GM12878 (cell line): ENCODE measurements at places on chromosomes 2 and 18. TPM values are rescaled to one million over a fixed set of nuclear protein-coding genes. Genes with fewer than 3 reads are reported as not detected.
A peak's percentile ranks its signal among the peaks of the same experiment; 100 is the strongest.

GRCh38 chr2:17518212-17519154 lies at the start of gene RAD51AP2:
TSS of gene RAD51AP2 (minus strand) at chr2:17518440. CDS start at chr2:17518415, 25 bp downstream.
- DNase-seq: peak; percentile 40

GRCh38 chr2:43073401-43073825 lies 153.0 kb downstream of the ZFP36L2 start:
- no peak for DNase-seq

GRCh38 chr2:72008608-72009007 lies 139.1 kb downstream of the CYP26B1 start:
- DNase-seq: no peak

DNA sequence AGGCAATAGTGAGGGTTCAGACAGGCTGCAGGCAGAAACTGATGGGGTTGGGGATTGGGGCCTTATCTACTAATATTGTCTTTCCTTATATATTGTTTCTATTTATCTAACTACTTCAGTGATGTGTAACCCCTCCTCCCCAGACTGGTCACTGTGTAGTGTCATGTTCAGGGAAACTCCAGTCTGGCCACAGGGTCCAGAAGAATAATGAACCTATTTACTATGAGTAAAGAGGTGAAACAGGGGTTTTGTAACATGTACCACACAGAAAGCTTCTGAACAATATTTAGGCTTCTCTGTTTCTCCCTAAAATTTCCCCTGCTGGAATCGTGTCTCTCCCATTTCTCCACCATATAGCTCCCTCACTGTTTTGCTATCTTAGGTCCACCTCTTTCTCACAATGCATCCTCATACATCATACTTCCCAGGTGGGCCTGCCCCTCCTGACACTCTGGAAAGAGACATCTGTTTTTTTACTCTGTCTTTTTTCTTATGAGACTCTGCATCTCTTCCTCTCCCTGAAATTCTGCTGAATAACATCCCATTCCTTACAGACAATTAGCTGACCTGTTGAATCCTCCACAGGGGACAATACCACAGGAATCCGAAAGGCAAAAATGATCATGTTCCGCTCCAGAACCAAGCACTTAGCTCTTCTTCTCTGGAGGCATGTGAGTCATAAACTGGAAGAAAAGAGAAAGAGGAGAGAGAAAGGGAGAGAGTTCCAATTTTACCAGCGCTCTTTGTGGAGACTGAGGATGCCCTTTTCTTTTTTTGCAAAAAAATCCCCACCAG lies 154.8 kb downstream of the ZEB2 start:
- DNase-seq: peak; percentile 40

- DNase-seq: no peak
Measured at GRCh38 chr2:210663631-210664089, 107.3 kb downstream of the CPS1 start.

- peak; percentile 15 for DNase-seq
Measured at GRCh38 chr2:10447300-10447894, 730 bp downstream of the ODC1 start.

GRCh38 chr2:109636317-109636716 lies 22.2 kb downstream of the SOWAHC start:
- no peak for DNase-seq

DNA sequence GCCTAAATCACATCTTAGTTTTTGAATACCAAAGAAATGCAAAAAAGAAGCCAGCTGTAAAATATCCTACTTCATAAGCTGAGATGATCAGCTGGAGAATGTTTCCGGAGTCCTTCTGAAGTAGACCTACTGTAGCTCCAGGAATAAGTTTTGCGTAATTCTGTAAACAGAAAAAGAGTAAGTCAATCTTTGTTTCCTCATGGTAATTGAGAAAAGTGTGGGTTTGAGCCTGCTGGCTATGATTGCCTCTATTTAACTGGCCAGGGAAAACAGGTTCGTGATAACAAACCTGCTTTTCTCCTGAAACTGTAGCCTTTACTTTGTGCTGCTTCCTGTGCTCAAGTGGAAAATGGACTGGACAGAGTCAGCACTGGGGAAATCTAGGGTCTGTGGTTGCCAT lies 58.2 kb downstream of the ITGB6 start:
- no peak for DNase-seq

DNA sequence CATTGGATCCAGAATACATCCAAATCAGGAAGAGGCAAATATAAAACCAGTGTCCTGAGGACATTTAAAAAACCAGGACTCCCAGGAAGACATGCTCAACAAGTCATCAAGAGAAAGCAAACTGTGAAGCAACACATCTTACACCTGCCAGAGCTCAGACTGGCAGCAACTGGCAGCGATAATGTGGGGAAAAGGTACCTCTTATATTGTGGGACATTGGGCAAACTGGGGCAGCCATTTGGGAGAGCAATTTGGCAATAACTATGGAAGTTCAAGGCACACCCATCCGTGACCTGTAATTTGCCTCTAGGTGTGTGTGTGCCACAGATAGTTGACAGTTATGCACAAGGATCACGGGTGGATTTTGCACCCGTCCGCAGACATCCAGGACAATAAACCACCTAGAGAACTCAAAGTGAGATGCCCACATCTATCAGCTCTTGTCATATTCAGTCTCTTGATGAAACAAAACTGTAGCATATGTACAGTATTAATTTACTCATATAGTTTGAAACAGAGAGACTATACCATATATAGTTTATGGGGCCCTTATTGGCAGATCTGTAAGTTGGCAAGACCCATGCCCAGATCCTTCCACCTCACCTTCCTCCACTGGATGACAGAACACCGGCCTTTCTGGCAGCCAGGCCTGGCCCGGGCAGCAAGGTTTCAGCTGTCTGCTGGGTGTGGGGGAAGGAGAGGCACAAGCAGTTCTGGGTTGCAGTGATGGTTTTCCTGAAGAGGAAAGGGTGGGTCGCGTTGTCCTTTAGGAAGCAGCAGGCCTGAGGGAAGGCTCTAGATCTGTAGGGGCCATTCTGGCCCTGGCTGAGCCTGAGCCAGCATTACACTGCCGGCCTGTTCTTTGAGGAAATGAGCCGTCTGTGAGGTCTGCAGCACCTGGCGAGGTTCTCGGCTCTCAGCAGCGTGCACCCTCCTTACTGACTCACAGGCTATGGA lies 18.8 kb downstream of the HJURP start:
- no peak for DNase-seq

DNA sequence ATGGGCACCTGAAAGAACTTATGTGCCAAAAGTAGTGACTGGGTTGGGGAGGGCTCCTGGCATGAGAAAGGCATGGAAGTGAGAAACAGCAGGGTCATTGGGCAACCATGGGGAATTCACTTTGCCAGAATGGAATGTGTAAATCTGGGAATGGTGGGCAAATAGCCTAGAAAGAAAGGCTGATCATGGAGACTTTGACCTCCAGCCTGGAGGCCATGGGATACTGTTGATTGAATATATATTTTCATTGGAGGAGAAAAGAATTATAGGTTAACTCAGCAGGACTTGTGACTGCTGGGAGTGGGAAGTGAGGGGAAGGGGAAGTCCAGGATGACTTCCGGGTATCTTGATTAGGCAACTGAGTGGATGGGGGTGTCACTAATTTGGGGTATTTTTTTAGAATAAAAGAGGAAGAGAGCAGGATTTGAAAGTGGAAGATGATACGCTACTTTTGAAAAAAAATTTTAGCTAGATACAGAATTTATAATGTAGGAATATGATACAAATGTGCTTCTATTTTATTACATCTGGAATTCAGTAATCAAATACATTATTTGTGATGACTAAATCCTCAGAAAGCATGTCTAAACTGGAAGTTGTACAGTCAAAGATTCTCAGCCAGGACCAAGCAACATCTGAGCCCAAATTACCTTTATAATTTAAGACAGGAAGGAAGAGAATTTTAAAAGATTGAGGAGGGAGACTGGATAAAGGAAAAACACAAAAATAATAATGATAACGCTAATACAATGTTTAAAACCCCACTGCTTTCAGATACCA lies 116.2 kb downstream of the GATA6 start:
- DNase-seq: no peak

GRCh38 chr18:44818668-44819403 lies 138.1 kb downstream of the SETBP1 start:
- no peak for DNase-seq

DNA sequence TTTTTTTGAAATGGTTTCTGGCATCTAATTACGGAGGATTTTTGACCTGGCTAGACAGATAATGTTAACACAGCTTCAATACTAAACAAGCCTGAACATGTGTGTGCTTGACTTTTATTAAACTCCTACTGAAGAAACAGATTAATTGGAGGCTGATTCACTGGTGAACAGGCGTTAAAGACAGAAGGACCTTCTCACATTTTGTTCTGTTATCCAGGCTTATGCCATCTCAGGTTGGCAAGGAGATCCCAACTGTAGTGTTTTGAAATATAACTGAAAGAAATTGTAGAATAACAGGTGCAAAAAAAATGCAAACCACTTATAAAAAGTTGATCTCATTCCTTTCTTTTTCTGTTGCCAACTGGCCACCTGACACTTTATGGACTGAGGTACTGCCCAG lies 269.6 kb downstream of the ARHGAP15 start:
- DNase-seq: no peak

- no peak for DNase-seq
Measured at GRCh38 chr18:13530879-13531387, 195.4 kb downstream of the FAM210A start.

DNA sequence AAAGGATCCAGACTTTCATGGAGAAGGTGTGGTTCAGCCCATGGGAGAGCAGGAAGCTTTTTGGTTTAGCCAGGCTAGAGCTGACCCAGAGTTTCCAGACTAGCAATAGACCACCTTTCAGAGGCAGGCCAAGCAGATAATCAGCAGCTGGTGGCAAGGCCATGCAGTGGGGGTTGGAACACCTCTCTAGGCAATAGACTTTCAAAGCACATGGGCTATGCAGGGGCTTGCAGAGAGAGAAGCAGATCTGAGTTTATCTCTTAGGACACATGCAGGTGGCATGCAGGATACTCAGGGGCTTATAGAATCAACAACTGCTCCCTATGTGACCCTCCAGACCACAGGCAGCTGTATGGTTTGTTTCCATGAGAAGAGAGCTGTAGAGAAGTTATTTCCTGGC lies 9.4 kb downstream of the XIRP2 start:
- no peak for DNase-seq

GRCh38 chr2:137178951-137179377 lies 413.6 kb downstream of the THSD7B start:
- DNase-seq: peak; percentile 9

GRCh38 chr2:3462493-3463104 lies 56.7 kb downstream of the ADI1 start:
- DNase-seq: no peak

- no peak for DNase-seq
Measured at GRCh38 chr2:101821059-101821805, 123.7 kb downstream of the MAP4K4 start.

- no peak for DNase-seq
Measured at GRCh38 chr18:28584731-28585130, 407.8 kb upstream of the CDH2 start.

DNA sequence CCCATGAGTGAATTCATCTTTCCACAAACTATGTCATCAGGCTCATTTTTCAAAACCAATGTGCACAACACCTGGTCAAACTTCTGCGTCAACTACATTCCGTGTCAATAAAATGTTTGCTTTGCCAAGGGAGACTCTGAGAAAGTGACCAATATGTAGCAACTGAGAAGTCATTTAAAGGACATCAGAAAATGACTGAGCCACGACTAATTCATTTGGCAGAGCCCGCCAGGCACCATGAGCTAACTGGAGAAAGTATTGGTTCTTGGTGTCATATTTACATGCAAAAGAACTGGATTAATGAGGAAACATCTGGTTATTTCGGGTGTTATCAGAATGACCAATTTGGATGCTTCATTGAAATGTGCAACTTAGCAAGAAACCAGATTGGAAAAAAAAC lies 7.2 kb downstream of the RND3 start:
- DNase-seq: no peak

GRCh38 chr2:26049641-26050040 lies 15.8 kb downstream of the RAB10 start:
- no peak for DNase-seq

DNA sequence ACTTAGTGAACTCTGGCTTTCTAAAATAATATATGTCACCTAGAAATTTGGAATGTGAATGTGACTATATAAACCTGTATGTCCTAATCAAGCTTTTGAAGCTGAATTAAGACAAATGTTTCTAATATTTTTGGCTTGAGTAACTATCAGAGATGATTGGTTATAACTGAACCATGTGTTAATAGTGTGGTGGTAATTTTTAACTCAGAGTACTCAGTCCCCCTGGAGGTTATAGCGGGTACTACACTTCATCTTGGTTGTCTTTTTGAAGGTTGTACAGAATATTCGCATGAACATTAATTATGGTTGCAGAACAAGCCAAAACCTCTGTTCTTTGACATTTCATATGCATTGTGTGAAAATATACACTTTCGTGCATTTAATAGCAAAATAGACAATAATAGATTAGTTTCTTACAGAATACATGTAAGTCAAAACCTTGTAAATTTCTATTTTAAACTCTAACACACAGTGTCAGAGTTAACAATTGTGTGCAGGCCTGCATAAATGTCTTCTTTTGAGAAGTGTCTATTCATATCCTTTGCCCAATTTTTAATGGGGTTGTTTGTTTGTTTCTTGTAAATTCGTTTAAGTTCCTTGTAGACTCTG lies 86.0 kb downstream of the OSBPL6 start:
- DNase-seq: no peak

- DNase-seq: no peak
Measured at GRCh38 chr2:106642679-106643078, 155.5 kb downstream of the CD8B2 start.

DNA sequence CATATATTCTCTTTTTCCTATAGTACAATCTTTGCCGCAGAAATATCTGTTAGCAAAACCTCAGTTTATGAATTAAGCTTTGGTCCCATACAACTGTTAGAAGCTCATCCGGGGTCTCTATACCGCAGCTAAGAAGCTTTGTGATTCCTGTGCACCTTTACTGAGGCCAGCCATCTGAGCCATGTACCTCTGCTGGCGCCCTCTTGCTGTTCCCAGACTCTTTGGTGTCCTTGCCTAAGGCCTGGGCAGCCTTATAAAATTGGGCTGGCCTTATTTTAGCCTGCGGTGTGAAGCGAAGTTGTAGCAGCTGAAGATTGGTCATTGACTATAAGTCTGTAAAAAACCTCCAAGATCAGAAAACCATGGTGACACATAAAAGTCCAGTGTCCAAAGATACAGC lies 1135.1 kb upstream of the CHAC2 start:
- DNase-seq: no peak

PARD3B gene
- total RNA-seq: 0.16 and 0.54 TPM in 2 replicates

OTOF gene
- total RNA-seq: 0.29 TPM in 1 of 2 replicates, not detected in the other

SPATS2L gene
- total RNA-seq: 24.7 and 27.2 TPM in 2 replicates

AQP12B gene
- total RNA-seq: not detected in 2 replicates

CD8B2 gene
- not detected in 2 replicates for total RNA-seq

EGR4 gene
- total RNA-seq: 0.16 TPM in 1 of 2 replicates, not detected in the other

MBOAT2 gene
- 1.5 and 2.1 TPM in 2 replicates for total RNA-seq

TACR1 gene
- total RNA-seq: 0.08 and 0.10 TPM in 2 replicates

HOXD13 gene
- total RNA-seq: not detected in 2 replicates

BOLL gene
- total RNA-seq: not detected in 2 replicates

KCNG2 gene
- total RNA-seq: not detected in 2 replicates

SEPTIN10 gene
- total RNA-seq: 96.2 and 98.5 TPM in 2 replicates

HOXD3 gene
- not detected in 2 replicates for total RNA-seq

OTX1 gene
- total RNA-seq: 0.35 and 0.67 TPM in 2 replicates

SERPINB3 gene
- total RNA-seq: not detected in 2 replicates
